Stimulated activated CD4-positive, alpha-beta T cell treated with anti-CD3 and anti-CD28 coated beads, Interleukin-1b, Interleukin-23, amount 100 ng/mL, for 48 hours (primary cell): ENCODE measurements at places on chromosomes 7 and 10.

DNA sequence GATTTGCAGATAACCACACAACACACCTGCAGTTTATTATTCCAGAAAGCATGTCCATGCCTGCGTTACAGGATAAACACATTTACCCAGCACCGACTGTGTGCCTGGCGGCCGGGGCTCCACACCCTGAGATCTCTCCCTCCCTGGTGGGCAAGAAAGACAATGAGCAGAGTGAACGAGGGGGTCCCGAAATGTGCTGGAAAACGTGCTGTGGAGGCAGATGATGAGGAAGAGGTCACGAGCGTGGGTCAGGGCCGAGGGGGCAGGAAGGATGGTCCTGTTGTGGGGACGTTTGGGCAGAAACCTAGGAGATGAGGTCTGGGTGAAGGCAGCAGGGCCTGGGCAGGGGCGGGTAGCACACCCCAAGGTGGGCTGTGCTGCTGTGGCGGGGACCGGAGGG, 86.9 kb downstream of the DYNC2I1 start:
- no peak for DNase-seq

DNA sequence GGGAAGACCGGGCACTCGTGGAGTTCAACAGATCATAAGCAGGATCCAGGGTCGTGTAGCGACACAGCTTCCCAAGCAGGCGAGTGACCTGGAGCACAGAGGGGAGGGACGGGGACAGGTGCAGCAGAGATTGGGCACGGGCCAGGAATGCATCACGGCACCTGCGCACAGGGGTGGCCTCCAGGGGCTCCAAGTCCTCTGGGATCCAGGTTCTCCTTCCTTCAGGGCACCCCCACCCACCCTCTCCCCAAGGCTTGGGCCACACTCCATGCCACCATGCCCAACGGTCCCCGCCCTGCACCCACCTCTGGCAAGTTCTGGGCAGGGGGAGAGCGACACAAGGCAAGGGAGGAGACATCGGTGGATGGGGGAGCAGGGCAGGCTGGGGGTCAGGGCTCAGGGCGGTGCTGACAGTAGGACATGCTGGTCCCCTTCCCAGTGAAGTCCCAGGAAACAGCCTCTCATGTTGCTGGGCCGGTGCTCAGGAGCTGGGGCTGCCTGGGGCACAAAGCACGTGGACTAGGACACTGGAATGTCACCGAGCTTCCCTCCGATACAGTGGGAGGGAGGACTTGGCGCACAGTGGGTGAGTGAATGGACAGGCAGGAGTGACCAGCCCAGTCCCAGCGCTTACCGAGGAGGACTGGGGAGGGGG, 597.3 kb downstream of the PTPRN2 start:
- no peak for DNase-seq

DNA sequence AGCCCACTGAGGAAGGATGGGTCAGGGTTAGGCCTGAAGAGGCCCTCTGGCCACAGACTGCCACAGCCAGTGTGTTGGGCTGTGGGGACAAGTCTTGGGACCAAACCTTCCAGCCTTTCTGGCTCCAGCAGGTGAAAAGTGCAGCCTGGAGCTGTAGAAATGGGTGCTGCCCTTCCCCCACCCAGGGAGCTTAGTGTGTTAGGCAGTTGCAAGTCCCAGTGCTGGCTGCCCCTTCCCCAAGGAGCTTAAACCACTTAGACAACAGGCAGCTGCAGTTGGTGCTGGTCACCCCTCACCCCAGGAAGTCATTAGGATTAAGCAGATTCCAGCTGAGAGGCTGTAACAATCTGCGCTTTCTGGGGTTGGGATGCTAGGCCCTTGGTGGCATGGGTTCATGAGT, 563.3 kb downstream of the NRG3 start:
- no peak for DNase-seq

DNA sequence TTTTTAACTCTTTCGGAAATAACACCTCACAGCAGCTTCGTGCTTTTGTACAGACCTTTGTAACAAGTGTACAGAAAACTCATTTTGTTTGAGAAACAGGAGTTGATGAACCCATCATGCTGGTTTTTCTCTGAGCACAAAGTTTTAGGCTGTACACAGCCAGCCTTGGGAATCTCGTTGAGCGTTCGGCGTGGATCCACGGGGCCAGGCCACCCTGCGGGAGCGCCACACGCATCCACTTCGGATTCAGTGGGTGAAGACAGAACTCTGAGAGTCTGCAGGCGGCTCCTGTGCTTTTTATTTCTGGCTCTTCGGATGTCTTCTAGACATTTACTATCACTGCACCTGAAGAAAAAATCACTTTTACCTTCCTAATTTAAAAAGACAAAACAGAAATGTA, 131.2 kb downstream of the SMURF1 start:
- no peak for DNase-seq
